Hematopoietic multipotent progenitor cell treated with erythropoietin and hydrocortisone succinate and interleukin-3 and kit ligand, for 8 days (in vitro differentiated cells): ENCODE measurements at places on chromosomes 12 and 14.

- no peak for DNase-seq
Measured at GRCh38 chr12:52029685-52030084, 21.6 kb upstream of the NR4A1 start.

DNA sequence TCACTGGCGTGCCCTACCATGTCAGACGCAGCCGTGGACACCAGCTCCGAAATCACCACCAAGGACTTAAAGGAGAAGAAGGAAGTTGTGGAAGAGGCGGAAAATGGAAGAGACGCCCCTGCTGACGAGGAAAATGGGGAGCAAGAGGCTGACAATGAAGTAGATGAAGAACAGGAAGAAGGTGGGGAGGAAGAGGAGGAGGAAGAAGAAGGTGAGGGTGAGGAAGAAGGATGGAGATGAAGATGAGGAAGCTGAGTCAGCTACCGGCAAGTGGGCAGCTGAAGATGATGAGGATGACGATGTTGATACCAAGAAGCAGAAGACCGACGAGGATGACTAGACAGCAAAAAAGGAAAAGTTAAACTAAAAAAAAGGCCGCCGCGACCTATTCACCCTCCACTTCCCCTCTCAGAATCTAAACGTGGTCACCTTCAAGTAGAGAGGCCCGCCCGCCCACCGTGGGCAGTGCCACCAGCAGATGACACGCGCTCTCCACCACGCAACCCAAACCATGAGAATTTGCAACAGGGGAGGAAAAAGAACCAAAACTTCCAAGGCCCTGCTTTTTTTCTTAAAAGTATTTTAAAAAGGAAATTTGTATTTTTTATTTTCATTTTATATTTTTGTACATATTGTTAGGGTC, 13.2 kb downstream of the TRIP11 start:
- no peak for DNase-seq

- no peak for DNase-seq
Measured at GRCh38 chr14:34251662-34252061, 210.4 kb downstream of the SPTSSA start.

DNA sequence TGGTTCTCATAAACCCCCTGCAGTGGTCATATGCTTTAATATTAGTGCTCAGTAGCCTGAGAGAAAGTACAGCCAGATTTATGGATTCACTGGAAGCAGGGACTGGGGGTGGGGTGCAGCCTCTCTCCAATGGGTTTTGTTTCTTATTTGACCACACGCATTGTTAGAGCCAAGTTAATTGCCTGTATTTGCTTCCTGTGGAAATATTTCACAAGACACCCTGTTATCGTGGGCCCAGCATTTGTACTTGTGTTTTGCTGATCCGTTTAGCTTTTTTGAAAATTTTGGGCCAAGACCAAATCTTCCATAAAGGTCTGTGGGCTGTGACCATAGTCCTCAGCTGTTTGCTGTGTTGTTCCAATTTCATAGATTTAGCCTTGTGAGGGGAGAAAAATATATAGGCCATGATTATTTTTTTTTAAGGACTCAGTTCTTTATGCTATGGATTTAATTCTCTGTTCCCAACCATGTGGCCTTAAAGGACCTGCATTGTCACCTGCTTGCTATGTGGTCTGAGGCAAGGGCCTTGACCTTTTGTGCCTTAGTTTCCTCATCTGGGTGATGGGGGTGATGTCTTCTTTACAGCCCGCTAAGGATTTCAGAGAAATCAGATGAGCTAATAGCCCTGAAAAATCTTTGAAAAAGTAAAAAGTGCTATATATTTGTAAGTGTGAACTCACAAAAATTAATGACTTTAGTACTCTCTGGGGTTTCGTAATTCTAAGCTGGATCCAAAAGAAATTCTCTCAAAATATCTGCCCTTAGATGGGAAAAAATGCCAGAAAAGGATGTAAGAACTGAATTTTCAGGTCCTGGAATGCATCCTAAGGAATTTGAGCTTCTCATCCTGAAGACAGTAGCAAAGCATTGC, 370.2 kb downstream of the DPF3 start:
- DNase-seq: no peak

DNA sequence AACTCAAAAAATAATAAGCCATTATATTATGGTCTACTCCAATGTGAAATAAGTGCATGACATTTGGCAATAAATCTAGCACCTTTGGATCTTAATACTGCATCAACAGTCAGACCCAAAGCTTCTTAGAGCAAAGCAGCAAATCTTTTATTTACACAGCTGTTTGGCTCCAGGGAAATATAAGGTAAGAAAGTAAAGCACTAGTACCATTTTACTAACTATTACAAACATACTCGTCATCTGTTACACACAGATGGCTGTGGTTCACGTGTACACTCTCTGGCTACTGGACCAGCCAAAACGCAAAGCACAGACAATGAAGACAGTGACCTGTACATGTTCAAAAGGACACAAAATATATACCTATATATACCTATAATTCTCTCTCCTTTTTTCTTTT, 2.8 kb downstream of the FGD6 start:
- no peak for DNase-seq

DNA sequence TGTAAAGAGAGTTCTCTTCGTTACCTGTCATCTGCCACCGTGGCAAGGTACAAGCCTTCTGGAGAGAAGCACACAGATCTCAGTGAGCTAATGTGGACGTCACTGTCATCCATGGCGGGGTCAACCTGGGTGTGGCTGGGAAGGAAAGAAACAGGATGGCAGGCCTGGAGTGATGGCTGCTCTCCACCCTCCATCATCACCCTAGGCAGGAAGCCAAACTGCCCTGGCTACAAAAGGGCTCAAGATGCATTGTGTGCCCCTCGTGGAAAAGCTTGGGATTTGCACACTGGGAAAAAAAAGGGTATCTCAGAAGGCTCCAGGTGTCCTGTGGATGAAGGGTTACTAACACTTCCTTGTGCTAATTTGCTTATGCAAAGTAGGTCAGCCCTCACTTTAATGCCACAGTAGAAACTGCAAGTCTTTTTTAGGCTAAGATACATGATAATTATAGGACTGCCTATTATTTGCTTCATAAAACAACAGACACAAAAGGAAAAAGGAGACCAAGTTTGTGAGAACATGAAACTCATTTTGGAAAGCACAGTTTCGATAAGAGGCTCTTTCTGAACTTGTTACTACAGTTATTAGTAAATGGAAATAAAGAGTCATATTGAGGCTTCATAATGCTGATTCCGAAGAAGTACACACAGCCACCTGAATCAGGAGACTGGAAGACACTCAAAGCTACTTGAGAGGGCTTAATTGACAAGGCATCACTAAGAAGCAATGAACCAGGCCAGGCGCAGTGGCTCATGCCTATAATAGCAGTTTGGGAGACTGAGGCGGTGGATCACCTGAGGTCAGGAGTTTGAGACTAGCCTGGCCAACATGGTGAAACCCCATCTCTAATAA, 18.9 kb downstream of the RFC5 start:
- no peak for DNase-seq

DNA sequence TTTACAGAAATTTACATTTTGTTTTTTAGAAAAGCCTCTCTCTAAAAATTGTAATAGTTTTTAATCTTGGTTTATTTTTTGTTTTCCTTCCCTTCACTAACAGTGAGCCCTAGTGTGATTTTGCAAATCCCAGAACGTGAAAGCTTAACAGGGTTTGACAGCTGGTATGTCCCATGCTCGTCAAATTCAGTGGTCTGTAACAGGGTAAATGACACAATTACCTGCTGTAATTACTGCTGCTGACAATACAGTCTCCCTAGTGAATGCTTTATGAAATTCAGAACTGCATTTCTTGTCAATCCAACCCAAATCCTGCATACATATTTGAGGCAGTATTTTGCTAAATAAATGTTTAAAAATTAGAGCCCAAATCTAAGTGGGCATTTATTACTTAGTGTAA, 249.2 kb downstream of the NELL2 start:
- DNase-seq: no peak

- no peak for DNase-seq
Measured at GRCh38 chr12:74897425-74898211, 312.0 kb downstream of the KCNC2 start.

DNA sequence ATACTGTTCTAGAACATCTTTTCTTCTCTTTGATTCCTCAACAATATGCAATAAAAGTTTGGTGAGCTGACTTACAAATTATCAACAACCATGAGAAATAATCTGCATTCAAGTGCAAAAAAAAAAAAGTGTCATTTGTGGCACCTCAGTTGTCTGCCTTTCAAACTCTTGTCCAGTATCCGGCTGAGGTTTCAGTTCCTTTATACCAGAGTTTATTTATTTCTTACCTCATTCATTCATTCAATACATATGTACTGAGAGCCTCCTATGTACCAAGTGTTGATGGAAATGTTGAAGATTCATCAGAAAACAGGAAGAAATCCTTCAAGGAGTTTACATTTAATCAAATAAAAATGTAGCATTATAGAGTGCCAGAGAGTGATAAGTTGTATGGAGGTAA, 484.1 kb downstream of the RMST start:
- no peak for DNase-seq

GRCh38 chr14:68000511-68000910, 180.9 kb downstream of the RAD51B start:
- DNase-seq: no peak

GRCh38 chr12:24231298-24231697, 281.8 kb upstream of the SOX5 start:
- no peak for DNase-seq

- peak; percentile 86 for DNase-seq
Measured at GRCh38 chr14:91996948-91997371, 42.9 kb downstream of the TRIP11 start.

- no peak for DNase-seq
Measured at GRCh38 chr14:90562652-90563051, 165.8 kb downstream of the CALM1 start.

DNA sequence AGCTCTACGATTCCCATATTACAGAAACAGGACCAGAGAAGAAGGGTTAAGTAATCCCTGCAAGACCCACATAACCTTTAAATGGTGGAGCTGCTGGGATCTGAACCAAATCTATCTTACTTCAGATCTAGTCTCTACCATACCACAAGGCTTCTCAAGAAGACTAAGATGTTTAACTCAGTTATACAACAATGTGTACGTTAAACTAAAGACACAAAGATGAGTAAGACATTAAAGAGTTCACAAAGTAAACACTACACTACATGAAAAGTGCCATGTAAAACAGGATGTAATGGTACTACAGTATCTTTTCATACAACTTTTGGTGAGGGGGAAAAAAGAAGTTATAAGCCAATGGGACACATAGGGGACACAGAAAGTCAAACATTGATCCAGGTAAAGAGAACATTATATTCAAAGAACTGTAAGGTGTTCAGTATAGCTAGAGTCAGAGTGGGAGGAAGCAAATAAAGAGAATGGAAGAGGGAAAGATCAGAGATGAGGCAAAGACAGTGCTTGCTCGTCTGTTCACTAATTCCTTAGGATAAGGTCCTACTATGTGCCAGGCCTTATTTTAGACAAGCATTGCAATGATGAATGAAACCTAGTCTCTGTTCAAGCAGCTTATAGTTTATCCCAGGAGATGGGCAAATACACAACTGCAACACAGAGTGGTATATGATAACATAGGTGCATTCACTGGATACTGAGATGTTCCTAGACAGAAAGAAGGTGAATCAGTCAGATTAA, 7.7 kb downstream of the TMED10 start:
- DNase-seq: no peak

GRCh38 chr14:90451961-90452360, 55.1 kb downstream of the CALM1 start:
- DNase-seq: no peak
